HFFc6 (cell line): ENCODE measurements at places on chromosomes 12 and 14.

DNA sequence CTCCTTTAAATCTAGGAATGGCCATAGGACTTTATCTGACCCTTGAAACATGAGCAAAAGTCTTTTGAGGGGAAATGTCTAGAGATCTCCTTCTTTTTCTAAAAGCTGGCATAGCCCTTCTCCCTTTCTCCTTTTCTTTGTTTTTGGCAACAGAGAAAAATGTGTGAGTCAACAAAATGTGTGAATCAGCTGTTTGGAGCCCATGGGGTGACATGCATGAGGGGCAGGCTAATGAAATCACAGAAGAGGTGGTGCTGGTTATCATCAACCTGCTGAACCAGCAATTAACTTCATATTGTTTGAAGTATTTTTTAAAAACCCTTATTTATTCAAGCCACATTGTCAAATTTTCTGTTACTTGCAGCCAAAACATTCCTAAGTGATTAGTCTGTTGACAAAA lies 132.3 kb downstream of the CCDC59 start:
- no peak overlapping the region for H3K4me3 ChIP-seq
- H3K27me3 ChIP-seq: no peaks in the 10 kb centered on the region
- no peak overlapping the region for H3K27ac ChIP-seq
- no peaks in the 10 kb centered on the region for H3K4me1 ChIP-seq
- DNase-seq: no peak

DNA sequence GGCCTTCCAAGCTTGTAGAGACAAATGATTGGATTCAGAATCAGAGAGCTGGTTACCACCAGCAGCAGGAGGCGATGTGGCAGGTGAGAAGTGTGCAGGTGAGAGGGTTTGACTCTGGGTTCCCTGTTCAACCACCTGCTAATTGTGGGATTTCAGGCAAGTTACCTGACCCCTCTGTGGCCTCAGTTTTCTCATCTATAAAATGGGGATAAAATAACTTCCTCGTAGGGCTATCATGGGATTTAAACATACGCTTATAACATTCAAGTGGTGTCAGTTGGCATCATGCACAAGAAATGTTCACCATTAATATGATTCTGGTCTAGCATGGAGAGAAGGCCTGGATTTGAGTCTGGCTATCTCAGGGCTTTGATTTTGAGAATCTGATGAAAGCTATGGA lies 143.8 kb upstream of the MYL2 start:
- H3K4me1 ChIP-seq: peaks cover 6% of the 10 kb centered on the region; the same call in 1 of the 2 replicates
- H3K27me3 ChIP-seq: peaks cover 18% of the 10 kb centered on the region
- H3K36me3 ChIP-seq: no peaks in the 10 kb centered on the region
- H3K27ac ChIP-seq: no peak overlapping the region
- no peak overlapping the region for H3K4me3 ChIP-seq

GRCh38 chr14:89746654-89747053 lies 207.9 kb downstream of the EFCAB11 start:
- 0 out of 2 replicates have a peak, but pooled peaks cover 4% of the 10 kb centered on the region for H3K36me3 ChIP-seq
- H3K4me1 ChIP-seq: peaks cover 9% of the 10 kb centered on the region; the same call in 1 of the 2 replicates
- H3K4me3 ChIP-seq: no peak overlapping the region
- peaks cover 1% of the 10 kb centered on the region; the same call in 1 of the 2 replicates for H3K27me3 ChIP-seq

- DNase-seq: no peak
- peak overlapping the region; percentile 56 for H3K4me3 ChIP-seq
- H3K36me3 ChIP-seq: peaks cover 15% of the 10 kb centered on the region
- H3K27ac ChIP-seq: peak overlapping the region; percentile 86
Observed at GRCh38 chr12:54261815-54262402, 18.0 kb downstream of the CBX5 start.

DNA sequence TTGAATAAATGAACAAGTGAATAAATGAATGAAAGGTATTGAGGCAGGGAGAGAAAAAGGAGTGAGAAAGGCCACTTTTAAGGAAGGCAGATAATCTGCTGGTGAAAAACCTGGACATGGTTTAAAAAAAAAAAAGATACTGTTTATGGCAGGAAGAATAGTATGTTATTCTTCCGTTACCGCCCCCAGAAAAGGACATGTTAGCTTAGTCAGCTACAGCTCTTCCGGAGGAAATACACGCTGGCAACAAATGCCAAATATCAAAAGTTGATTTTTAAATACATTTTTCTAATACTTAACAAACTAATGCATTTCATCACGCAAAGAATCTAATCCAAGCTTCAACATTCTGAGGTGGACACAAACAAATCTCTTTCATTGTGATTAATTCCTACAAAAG lies 43.2 kb downstream of the SLC5A8 start:
- no peak overlapping the region for H3K27ac ChIP-seq
- H3K4me1 ChIP-seq: no peaks in the 10 kb centered on the region
- no peak overlapping the region for H3K4me3 ChIP-seq
- H3K36me3 ChIP-seq: peaks cover 7% of the 10 kb centered on the region

DNA sequence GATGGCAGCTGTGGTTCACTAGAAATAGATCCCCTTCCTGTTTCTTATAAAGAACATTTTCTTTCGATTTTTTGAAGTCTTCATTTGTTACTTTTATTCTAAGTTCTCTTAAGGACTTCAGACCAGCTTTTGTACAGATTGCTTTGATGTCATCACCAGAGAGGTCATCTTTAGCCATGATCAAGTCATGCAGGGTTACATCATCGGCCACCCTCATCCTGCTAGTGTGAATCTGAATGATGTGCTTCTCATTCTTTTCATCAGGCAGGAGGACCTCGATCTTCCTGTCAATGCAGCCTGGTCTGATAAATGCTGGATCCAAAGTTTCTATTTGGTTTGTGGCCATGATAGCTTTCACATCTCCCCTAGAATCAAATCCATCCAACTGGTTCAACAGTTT lies 706.7 kb downstream of the RERGL start:
- no peak overlapping the region for H3K27ac ChIP-seq
- H3K4me3 ChIP-seq: no peak overlapping the region
- H3K27me3 ChIP-seq: no peaks in the 10 kb centered on the region
- no peak for DNase-seq
- no peaks in the 10 kb centered on the region for H3K4me1 ChIP-seq

GRCh38 chr12:102374190-102374589 lies 106.2 kb downstream of the IGF1 start:
- no peak for DNase-seq
- H3K4me3 ChIP-seq: no peak overlapping the region
- no peaks in the 10 kb centered on the region for H3K4me1 ChIP-seq
- H3K36me3 ChIP-seq: no peaks in the 10 kb centered on the region
- H3K27me3 ChIP-seq: no peaks in the 10 kb centered on the region; the same call in none of the 2 replicates
- no peak overlapping the region for H3K27ac ChIP-seq

GRCh38 chr14:49961270-49962222 lies 68.7 kb downstream of the ARF6 start:
- no peaks in the 10 kb centered on the region for H3K36me3 ChIP-seq
- no peak overlapping the region for H3K4me3 ChIP-seq
- H3K27me3 ChIP-seq: no peaks in the 10 kb centered on the region
- no peak overlapping the region for H3K27ac ChIP-seq

GRCh38 chr12:76590131-76590530 lies 30.6 kb upstream of the OSBPL8 start:
- DNase-seq: no peak
- peaks cover 41% of the 10 kb centered on the region for H3K4me1 ChIP-seq
- H3K27me3 ChIP-seq: no peaks in the 10 kb centered on the region
- no peaks in the 10 kb centered on the region for H3K36me3 ChIP-seq

DNA sequence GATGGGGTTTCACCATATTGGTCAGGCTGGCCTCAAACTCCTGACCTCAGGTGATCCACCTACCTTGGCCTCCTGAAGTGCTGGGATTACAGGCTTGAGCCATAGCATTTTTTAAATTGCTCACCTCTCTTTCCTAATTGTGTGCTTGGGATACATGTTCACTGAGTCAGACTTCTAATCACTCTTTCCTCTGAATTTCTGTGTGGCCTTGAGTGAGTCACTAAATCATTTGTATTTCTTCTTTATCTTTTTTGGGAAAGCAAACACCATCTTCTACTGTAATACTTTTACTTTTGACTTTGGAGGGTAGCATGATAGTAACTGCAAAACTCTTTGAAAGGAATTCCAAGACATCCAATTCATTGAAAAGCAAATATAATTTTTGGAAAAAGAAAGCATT lies 60.8 kb downstream of the FLRT2 start:
- H3K4me3 ChIP-seq: 0 out of 2 replicates have a peak overlapping the region, but pooled peaks have one; percentile 3
- H3K36me3 ChIP-seq: peaks cover 50% of the 10 kb centered on the region
- peaks cover 48% of the 10 kb centered on the region for H3K4me1 ChIP-seq
- H3K27ac ChIP-seq: no peak overlapping the region
- no peaks in the 10 kb centered on the region for H3K27me3 ChIP-seq

GRCh38 chr12:18752280-18752920 lies 14.5 kb downstream of the CAPZA3 start:
- H3K4me3 ChIP-seq: no peak overlapping the region
- peaks cover 74% of the 10 kb centered on the region for H3K4me1 ChIP-seq
- H3K36me3 ChIP-seq: no peaks in the 10 kb centered on the region
- peak overlapping the region; percentile 68 for H3K27ac ChIP-seq
- no peaks in the 10 kb centered on the region for H3K27me3 ChIP-seq

- peak overlapping the region; percentile 9; the same call in 1 of the 2 replicates for H3K4me3 ChIP-seq
- H3K36me3 ChIP-seq: no peaks in the 10 kb centered on the region
- H3K4me1 ChIP-seq: peaks cover 50% of the 10 kb centered on the region
- 0 out of 2 replicates have a peak overlapping the region, but pooled peaks have one; percentile 0 for H3K27ac ChIP-seq
Observed at GRCh38 chr12:5197131-5197530, 153.5 kb downstream of the KCNA5 start.

GRCh38 chr14:101112351-101113107 lies 209.0 kb upstream of the RTL1 start:
- H3K4me1 ChIP-seq: no peaks in the 10 kb centered on the region
- H3K27ac ChIP-seq: no peak overlapping the region
- H3K36me3 ChIP-seq: no peaks in the 10 kb centered on the region

DNA sequence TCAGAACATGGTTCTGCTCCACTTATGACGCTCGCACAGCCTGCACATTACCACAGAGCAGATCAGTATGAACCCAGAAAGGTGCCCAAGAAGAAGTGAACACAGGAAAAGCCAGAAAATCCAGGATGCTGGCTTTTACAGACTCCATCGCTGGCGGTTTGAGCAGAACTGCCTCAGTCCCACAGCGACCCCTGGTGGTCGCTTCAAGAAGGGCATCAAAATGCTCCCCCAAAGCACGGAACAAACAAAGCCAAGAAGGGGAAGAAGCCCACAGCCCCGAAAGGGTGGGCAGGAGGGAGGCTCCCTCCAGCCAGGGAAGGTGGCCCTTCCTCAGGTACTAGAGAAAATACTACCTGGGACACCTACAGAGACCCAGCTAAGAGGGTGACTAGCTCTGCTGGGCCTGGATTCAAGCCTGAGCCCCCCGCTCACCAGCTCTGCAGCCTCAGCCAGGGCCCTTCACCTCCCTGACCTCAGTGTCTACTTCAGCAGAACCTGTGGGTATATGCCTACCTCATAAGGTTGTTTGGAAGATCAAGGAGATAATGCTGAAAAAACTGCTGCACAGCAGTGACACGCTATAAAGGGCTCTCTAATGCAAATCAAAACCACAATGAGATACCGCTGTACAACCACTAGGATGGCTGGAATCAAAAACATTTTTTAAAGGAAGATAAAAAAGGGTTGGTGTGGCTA lies 98.1 kb downstream of the NCOR2 start:
- no peak overlapping the region for H3K4me3 ChIP-seq
- H3K36me3 ChIP-seq: peaks cover 62% of the 10 kb centered on the region
- no peak for DNase-seq
- H3K27ac ChIP-seq: no peak overlapping the region
- peaks cover 6% of the 10 kb centered on the region for H3K27me3 ChIP-seq
- H3K4me1 ChIP-seq: peaks cover 13% of the 10 kb centered on the region

- H3K4me3 ChIP-seq: peak overlapping the region; percentile 92
- no peak for DNase-seq
- H3K27me3 ChIP-seq: peaks cover 3% of the 10 kb centered on the region; the same call in 1 of the 2 replicates
- peak overlapping the region; percentile 78 for H3K27ac ChIP-seq
Observed at GRCh38 chr14:55410876-55411275, 754 bp downstream of the ATG14 start.

- H3K27me3 ChIP-seq: peaks cover 6% of the 10 kb centered on the region
- H3K27ac ChIP-seq: peak overlapping the region; percentile 42
- peak; percentile 9 for DNase-seq
- H3K4me1 ChIP-seq: peaks cover 47% of the 10 kb centered on the region
- H3K36me3 ChIP-seq: peaks cover 8% of the 10 kb centered on the region
- H3K4me3 ChIP-seq: peak overlapping the region; percentile 56
Observed at GRCh38 chr12:19529951-19530636, 90.8 kb downstream of the AEBP2 start.

GRCh38 chr12:92988622-92989130 lies 59.6 kb upstream of the EEA1 start:
- no peak overlapping the region for H3K27ac ChIP-seq
- H3K4me1 ChIP-seq: peaks cover 19% of the 10 kb centered on the region
- no peaks in the 10 kb centered on the region for H3K36me3 ChIP-seq
- no peak for DNase-seq

DNA sequence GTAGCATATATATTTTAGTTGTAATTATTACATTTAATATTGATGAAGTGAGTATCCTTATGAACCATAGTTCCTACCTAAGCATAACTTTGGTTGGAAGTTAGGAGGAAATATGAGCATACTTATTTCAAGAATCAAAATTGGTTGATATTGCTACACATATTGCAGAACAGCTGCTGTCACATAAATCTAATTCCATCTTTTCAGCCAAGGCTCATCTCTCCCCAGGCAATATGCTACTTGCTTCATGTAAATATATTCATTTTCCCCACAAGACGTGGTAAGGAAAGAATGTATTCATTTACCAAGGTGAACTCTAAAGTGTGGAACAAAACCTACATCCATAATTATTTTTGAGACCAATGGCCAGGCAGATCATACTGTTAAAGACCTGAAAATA lies 62.5 kb upstream of the HIF1A start:
- peaks cover 13% of the 10 kb centered on the region for H3K4me1 ChIP-seq
- no peak for DNase-seq
- peaks cover 1% of the 10 kb centered on the region; the same call in 1 of the 2 replicates for H3K27me3 ChIP-seq
- H3K36me3 ChIP-seq: no peaks in the 10 kb centered on the region

- H3K4me3 ChIP-seq: no peak overlapping the region
- H3K27ac ChIP-seq: peak overlapping the region; percentile 77; the same call in 1 of the 2 replicates
- peaks cover 31% of the 10 kb centered on the region for H3K4me1 ChIP-seq
- no peak for DNase-seq
- H3K27me3 ChIP-seq: peaks cover 1% of the 10 kb centered on the region; the same call in 1 of the 2 replicates
- H3K36me3 ChIP-seq: peaks cover 24% of the 10 kb centered on the region
Observed at GRCh38 chr14:77890873-77891272, 91.0 kb downstream of the ADCK1 start.

DNA sequence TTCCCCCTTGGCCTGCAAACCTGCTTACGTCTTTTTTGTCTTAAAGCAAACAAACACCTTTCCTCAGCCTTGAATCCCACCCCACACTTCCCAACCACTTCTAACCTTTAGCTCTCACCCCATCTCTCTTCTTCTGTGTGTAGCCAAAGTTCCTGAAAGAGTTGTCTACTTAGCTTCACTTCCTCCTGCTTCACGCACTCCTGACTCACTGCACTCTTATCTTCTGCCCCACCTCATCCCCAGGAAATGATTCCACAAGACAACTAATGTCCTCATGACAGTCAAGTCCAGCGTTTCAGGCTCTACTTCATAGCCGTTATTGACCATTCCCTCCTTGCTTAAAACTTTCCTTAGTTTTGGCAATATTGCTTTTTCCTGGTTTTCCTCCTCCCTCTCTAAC lies 22.4 kb downstream of the EIF2B2 start:
- H3K27me3 ChIP-seq: no peaks in the 10 kb centered on the region; the same call in 1 of the 2 replicates
- peaks cover 14% of the 10 kb centered on the region for H3K4me1 ChIP-seq
- no peak for DNase-seq
- no peak overlapping the region for H3K27ac ChIP-seq
- peaks cover 16% of the 10 kb centered on the region; the same call in 1 of the 2 replicates for H3K36me3 ChIP-seq
- no peak overlapping the region for H3K4me3 ChIP-seq
